ENCODE measurements at places on chromosomes 5 and 9.

GRCh38 chr5:9820691-9821449, 190.7 kb upstream of the TAS2R1 start:
- no peak for DNase-seq

- no peak for DNase-seq
Observed at GRCh38 chr5:9932770-9933169, 302.6 kb upstream of the TAS2R1 start.

DNA sequence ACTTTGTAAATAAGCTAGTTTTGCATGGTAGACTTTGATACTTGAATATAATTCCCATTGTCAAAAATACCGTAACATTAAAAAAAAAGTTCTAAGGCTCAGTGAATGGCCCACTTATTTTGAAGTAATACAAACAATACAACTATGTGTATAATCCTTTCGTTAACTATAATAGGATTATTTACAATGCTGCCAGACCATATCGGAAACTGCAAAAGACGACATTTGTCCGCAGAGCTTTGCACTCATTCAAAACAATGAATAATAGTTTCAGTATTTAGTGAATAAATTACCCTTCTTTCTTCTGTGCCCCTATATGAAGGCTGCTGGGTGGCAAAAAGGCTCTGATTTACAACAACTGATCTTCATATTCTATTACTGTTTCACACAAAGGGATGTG, 121.8 kb downstream of the DROSHA start:
- DNase-seq: no peak

- no peak for DNase-seq
Observed at GRCh38 chr5:71778678-71779276, 59.7 kb downstream of the CARTPT start.

- no peak for DNase-seq
Observed at GRCh38 chr9:132283863-132284262, 70.9 kb downstream of the SETX start.
